Epithelial cell of prostate (primary cell): ENCODE measurements at places on chromosomes 1 and 21.

DNA sequence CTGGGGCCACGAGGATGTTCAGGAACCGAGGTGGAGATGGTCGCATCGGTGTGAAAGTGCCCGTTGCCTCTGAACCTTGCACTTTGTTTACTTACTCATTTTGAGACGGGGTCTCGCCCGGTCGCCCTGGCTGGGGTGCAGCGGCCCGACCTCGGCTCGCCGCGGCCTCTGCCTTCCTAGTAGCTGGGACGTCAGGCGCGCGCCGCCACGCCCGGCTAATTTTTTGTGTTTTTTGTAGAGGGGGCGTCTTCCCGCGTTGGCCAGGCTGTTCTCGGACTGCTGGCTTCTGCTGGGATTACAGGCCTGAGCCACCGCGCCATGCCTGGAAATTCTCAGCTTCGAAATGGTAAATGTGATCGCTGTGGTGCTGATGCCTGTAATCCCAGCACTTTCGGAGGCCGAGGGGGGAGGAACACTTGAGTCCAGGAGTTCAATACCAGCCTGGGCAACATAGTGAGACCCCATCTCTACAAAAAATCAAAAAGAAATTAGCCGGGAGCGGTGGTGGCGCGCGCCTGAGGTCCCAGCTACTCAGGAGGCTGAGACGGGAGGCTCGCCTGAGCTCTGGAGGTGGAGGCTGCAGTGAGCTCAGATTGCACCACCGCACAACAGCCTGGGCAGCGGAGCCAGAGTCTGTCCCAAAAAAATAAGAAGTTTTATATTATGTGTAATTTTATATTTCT is 684 bp upstream of the MRPL20 start:
- no peak for DNase-seq

DNA sequence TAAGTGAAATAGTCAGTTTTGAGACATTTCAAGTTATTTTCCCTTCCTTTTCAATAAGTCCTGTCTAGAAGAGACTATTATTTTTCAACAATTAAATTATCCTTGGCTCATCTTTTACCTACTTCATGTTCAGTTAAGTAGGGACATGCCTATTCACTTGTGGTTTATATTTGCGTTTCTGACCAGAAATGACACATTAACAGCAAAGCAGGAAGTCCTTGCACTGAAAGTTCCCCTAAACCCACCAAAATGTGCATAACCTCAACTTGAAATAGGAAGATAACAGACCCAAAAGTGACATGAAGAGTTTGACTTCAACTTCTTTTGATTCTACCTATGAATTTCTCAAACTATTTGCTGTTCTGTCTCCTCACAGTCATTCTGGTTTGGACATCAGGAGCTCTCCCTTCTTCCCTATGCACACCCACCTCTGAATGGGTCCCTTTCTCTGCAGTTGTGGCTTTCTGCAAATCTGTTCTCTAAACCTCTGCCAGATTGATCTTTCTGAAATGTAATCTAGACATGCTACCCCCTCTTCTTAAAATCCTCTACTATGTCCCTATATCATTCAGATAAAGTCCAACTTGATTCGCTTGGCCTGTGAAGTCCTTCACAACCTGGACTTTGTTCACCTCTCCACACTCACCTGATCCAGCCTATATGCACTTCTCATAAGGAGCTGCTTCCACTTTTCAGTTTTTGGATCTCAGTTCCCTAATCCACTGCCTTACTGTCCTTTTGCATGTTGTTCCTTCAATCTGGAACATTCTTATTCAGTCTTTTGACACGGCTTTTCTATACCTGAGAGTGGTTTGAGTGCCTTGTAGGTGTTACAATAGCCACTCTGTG is 661.5 kb upstream of the ADGRL4 start:
- DNase-seq, result no peak

- no peak for DNase-seq
These were observed 9.0 kb downstream of the BLACAT1 start for GRCh38 chr1:205446828-205447227.

- no peak for DNase-seq
These were observed 42.0 kb downstream of the CAPZB start for GRCh38 chr1:19443326-19443725.

GRCh38 chr1:207022996-207023679 is 9.4 kb downstream of the C1orf116 start:
- DNase-seq, result no peak

GRCh38 chr1:192869308-192869940 is 60.6 kb downstream of the RGS2 start:
- DNase-seq, result no peak
